ENCODE measurements at places on chromosomes 7 and 10.

- no peak for DNase-seq
These were observed 351.8 kb upstream of the ETV1 start for GRCh38 chr7:14341200-14341775.

DNA sequence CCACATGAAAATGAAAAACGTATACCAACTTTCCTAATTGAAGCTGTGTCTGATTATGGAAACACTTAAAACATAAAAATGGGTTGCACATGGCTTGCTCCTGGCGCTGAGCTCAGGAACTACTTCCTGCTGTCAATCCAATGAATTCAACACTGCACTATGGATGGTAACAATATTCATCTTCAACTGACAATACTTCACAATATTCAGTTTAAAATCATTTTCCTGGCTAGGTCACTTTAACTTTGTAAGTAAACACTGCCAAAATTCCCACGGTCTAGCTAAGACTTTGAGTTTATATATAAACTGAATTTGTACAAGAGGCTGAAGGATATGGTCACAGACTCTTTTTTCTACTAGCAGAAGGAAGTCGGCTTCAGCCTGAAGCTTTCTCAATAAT lies 556.9 kb downstream of the TNS3 start:
- DNase-seq: no peak

DNA sequence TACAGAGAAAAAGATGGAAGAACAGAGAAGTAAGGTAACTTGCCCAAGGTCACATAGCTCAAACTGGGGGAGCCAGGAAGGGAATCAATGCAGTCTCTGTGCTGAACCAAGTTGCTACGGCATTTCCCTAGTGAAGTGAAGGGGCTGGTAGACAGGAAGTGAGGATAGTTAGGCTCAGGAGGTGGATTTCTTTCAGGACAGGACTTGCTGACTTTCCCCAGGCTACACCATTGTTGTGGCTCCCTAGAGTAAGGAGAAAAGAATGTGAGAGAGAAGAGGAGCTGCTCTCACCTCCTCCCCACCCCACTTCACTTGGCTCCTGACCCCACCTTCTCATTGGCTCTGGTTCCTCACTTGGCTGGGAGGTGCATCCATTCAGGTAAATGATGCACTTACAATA lies 316.9 kb downstream of the INHBA start:
- DNase-seq: no peak

DNA sequence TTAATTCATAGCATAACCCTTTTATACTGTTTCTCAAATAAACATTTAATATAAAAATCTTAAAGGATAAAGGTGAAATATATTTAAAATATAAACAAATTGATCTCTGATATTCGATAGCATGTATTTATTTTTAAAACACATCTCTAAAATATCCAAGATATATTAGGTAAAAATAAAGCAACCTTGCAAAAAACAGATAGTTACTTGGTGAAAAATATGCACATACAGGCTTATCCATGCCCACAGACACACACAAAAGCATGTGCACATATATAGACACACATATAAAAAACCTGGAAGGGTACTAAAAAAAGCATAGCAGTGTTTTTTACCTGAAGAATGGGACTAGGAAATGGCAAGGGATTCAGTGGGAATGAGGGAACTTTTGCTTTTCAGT lies 19.8 kb downstream of the POT1 start:
- DNase-seq: no peak

DNA sequence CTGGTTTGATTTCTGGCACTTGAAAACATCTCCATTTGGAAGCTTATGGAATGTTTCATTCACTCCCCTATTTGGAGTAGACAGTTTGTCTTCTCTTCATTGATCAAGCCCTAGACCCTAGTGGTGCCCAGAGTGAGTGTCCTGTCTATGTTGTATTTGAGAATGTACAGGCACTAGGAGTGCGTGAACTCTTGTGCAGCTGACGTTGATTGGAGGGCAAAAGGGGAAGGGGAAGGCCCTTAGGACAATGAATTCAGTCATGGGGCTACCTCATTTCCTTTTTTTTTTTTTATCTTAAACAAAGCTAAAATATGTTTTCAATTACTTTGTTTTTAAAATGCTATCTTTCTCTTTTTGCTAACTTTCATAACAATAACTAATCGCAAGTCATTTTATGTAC lies 66.5 kb downstream of the ADD3 start:
- no peak for DNase-seq

DNA sequence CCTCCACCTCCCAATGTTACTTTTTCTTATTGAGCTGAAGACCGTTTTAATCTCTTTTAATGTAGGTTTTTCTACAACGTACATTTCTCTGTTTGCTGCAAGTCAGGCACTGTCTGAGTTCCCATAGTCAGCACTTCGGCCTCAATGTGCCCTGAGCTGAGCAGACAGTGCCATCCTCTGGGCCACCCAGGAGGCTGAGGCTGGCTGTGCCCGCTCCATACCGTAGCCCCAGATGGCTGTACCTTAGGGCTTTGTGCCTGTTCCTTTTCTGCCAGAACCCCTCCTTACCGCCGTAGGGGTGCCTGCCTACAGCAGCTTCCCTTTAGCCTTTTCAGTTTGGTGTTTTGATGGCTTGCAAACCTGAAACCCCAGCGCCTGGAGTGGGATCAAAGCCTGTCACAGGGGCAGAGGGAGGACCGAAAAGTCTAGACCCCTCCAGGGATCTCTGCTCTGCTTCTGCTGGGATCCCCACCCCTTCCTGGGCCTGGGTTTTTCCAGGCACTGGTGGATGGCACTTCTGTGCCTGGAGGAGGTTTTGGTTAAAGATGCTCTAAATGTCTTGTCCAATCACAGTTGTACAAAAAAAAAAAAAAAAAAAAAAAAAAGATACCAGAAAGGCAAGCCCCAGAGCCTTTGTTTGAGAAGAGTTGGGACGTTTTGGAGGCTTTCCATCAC lies 9.0 kb downstream of the AGAP3 start:
- DNase-seq: no peak

DNA sequence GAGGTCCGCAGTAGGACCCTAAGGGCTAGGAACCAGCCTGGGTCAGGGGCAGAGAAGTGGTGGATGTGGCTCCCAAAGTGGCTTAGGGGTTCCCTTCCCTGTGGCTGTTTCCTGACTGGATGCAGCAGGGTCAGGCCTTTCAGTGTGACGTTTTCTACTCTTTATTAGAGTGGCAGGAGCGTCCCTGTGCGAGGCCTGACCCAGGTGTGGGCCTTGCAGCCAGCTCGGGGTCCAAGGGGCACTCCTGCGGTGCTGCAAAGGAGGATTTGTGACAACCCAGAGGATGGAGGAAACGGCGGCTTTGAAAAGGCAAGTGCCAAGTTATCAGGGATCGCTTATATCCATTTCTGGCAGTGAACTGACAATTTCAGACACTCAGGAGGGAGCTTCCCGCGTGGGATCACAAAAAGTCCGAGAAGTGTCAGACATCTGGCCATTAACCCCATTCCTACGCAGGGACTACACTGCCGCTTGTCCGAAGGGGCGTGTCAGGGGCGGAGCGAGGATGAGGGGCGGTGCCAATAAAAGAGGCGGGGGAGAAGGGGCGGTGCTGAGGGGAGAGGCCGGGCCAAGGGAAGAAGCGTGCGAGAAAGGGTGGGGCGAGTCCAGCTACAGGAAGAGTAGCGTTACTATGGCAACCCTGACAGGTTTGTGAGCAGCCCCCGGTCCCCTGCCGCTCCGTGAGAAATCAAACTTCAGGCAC lies 98.8 kb upstream of the ZNF722 start:
- DNase-seq: peak; percentile 31

DNA sequence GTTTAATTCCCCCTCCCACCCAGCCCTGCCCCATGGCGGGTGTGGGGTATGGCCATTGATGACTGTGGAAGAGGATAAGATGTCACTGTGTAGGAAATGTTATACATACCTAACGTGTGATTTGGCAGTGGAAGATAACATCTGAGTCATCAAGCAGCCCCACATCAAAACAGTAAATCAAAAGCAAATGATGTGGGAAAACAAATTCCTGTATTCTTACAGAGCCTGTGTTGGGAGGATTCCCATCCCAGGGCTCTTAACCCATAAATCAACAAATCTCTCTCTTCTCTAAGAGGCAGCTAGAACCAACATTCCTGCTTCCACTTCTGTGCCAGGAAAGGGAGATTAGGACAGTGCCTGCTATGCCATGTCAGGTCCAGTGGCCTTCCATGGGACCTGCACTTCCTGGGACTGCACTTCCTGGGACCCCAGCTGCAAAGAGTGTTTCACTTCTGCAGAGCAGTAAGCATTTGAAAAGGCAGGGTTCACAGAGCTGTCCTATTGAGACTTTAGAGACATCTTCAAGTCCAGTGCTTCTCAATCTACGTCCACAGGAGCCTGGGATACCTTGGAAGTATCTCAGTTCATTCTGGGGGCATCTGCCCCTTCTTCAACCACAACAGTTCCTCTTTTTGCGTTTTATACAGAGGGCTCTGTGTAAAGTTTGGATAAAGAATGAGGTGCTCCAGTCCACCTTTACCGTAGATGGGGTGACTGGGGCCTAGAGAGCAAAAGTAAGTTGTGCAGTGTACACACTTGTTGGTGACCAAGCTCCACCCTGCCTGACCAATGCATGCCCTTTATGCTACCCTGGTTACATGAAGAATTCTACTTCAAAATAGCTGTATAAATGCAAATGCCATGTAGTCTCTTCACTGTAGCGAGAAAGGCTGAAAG lies 45.7 kb downstream of the ATXN7L1 start:
- peak; percentile 99 for DNase-seq
